Activated T-cell treated with anti-CD3 and anti-CD28 coated beads, Interleukin-2, amount 50 U/mL, for 24 hours (primary cell): ENCODE measurements at places on chromosomes 7 and 10.

DNA sequence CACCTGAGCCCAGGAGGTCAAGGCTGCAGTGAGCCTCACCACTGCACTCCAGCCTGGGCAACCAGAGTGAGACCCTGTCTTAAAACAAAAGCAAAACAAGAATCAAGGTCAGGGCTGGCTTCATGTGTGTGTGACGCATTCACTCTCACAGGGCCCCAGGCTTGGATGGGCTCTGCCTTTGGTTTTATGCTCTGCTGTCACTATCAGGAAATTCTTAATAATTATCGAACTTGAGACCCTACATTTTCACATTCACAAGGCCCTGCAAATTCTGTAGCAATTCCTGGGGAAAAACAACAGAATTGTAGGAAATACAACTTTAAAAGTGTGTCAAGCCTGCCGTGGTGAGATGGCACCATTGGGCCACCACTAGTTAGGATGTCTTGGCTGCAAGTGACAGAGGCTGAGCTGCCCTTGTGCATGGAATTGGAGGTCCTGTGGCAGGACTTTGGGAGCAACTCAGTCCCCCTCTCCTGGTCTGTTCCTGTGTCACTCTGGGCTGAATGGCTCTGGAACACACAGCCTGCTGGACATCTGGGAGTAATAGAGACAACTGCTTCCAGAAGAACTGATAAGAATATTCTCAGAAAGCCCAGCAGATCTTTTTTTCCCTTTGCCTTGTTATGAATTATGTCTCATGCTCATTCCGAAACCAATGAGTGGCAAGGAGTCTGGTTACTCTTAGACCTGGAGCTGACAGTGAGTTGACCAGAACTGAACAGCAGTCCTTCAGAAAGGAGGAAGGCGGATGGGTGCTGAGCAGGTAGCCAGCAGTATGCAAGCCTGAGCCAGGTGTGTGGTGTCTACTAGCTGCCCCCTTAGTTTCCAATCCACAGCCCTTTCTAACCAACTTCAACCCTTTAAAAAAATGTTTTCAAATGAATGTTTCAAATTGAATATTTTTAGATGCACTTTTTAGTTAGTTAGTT is 3.6 kb downstream of the UBE2D4 start:
- no peak for DNase-seq

DNA sequence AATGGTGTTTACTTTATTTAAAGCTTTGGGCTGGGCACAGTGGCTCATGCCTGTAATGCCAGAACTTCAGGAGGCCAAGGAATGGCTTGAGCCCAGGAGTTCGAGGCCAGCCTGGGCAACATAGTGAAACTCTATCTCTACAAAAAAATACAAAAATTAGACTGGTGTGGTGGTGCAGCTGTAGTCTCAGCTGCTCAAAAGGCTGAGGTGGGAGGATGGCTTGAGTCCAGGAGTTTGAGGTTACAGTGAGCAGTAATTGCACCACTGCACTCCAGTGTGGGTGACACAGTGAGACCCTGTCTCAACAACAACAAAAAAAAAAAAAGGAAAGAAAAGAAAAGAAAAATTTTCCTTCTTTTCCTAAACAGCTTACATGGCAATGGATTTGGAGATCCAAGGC is 22.0 kb downstream of the SLC16A9 start:
- no peak for DNase-seq

DNA sequence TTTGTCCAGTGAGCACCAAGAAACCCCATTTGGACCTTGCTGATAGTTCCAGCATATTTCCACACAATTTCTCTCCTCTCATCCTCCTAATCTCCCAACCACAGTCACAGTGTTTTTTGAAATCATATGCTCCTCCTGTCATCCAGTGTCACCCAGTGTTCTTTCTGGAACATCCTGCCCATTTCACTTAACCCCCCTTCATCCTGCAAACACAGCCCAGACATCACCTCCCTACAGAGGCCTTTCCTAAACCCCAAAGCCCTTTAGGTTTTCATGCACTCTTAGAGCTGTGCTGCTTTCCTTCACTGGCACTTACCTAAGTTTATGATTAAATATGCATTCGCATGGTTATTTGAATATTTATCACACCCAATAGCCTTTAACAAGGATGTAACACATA is 1158.0 kb upstream of the C7orf33 start:
- no peak for DNase-seq

GRCh38 chr7:121003986-121004685 is 15.6 kb downstream of the CPED1 start:
- no peak for DNase-seq

- DNase-seq: no peak
Measured at GRCh38 chr10:102508506-102508905, 4.7 kb downstream of the SUFU start.

- DNase-seq: peak; percentile 77
Measured at GRCh38 chr7:55534262-55534915, 37.9 kb downstream of the VOPP1 start.

DNA sequence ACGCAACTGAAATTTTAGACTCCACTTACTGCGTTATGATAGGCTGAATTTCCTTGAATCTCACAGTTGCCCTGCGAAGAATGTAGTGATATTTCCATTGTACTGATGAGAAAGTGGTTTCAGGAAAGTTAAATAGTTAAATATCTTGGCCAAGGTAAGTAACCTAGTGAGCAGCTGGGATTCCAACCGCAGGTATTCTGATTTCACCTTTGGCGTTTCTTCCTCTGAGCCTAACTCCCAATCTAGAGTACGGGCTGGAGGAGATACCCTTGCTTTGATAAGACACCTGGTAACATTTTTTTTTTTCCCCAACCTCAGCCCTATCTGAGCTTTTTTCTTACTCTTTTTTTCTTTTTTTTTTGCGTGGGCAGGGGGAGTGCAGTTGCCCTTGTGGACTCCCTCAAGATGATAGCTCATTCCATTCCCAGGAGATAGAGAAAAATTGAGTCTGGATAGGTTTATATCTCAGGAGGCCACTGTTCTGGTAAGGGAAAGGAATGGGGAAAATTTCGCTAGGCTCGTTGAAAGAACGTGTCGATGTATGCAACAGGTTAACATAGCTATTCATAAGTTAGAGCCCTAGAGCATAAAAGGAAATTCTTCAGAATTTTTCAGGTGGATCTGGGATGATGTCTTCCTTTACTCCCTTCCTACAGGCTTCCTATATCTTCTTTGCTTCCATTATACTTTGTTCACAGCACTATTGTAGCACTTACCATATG is 3.1 kb upstream of the TAS2R38 start:
- no peak for DNase-seq

- DNase-seq: no peak
Measured at GRCh38 chr10:131870831-131871672, 29.8 kb upstream of the PPP2R2D start.

- no peak for DNase-seq
Measured at GRCh38 chr7:144812379-144813283, 23.2 kb downstream of the TPK1 start.

GRCh38 chr10:59125666-59126065 is 50.8 kb upstream of the PHYHIPL start:
- DNase-seq: no peak

GRCh38 chr10:5544216-5544805 is 19.6 kb downstream of the CALML3 start:
- no peak for DNase-seq

DNA sequence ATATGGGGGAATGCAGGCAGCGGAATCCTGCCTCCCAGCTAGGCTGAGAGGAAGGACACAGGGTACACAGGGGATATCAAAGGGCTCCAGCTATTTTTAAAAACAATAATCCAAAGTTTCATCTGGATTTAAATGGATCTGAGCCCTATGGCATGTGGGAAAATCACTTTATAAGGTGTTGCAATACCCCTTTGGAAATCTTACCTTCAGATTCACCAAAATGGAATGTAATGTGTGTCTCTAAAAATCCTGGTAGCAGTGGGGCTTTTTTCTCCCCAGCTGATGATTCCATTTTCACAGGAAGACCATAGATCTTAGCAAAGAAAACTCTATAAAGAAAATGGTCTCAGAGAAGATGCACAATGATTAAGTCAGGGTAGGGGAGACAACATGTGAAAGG is 722.2 kb downstream of the PARD3 start:
- no peak for DNase-seq

GRCh38 chr7:140646931-140647647 is 6.5 kb upstream of the DENND2A start:
- DNase-seq: peak; percentile 42

- no peak for DNase-seq
Measured at GRCh38 chr7:102395592-102395872, 631 bp upstream of the PRKRIP1 start.

GRCh38 chr10:100307684-100308083 is 21.2 kb upstream of the BLOC1S2 start:
- DNase-seq: no peak

GRCh38 chr10:70662362-70663220 is 9.7 kb upstream of the ADAMTS14 start:
- DNase-seq: no peak

GRCh38 chr7:23912065-23912464 is 202.0 kb downstream of the STK31 start:
- no peak for DNase-seq

DNA sequence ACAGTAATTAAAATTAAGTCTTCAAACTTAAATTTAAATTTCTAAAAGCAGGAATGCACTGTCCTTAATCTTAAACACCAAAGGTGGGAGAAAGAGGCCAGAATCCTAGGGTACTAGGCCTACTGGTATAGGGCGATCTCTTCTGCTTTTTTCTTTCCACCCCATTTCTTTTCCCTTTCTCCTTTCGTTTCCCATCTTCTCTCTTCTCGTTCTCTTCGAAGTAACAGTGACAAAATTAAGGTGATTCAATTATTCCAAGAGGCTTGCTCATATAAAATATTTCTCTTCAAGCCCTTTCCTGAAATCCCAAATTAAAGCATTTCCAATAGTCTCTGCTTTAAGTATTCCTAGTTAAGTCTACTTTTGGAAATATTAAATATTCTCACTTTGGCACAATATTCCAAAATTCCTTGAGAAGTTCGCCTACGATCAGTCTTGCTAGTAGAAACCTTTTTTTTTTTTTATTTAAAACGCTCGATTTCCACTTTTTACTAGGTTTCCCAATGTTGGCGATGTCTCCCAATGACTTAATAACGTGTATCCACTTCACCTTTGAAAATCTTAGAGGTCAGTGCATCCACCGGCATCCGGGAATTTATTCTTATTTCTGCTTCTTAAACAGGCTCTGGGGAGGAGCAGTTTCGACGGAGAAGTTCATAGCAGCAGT is 765 bp upstream of the LCOR start:
- DNase-seq: no peak

DNA sequence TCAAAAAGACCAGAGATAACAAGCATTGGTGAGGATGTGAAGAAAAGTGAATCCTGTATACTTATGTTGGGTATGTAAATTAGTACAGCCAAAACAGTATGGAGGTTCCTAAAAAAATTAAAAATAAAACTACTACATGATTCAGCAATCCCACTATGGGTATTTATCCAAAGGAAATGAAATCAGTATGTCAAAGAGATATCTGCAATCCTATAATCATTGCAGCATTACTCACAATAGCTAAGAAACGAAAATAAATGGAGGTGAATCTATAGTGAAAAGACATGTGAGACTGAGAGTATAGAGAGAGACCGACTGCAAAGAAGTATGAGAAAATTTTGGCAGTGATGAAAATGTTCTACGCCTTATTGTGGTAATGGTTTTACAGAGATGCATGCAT is 139.2 kb upstream of the TMEM168 start:
- no peak for DNase-seq

- DNase-seq: no peak
Measured at GRCh38 chr7:106218546-106218945, 66.2 kb downstream of the NAMPT start.

DNA sequence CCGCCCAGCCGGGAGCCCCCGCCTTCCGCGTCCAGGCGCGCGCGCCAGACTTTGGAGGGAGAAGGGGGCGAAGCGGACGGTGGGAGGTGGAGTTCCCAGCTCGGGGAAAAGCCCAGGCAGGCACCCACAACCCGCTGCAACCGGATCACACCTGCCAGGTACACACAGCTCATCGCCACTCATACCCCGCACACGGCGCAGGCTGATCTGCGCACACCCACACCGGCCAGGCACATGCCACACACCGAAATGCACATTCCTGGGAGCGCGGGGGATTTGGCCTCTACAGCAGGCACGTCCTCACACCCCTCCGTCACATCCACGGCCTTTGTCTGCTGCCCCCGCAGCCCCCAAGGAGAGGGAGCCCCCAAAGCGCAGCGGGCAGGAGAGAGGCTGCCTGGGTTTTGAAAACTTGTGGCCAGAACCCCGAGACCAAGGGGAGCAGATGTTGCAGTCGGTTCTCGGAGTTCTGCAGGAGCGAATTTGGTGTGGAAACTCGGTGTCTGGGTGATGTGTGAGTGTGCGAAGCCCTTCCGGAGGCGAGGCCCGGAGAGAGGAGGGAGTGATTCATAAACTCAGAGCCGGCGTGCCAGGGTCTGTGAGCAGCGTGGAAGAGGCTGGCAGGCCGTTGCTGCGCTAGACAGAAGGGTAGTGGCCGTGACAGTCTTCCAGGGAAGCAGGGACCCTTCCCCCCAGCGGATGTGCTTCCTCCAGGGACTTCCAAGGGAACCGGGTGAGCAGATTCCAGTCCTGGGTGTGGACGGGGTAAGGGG is 734 bp downstream of the CHST3 start:
- peak; percentile 65 for DNase-seq

- no peak for DNase-seq
Measured at GRCh38 chr7:2405201-2405600, 1.8 kb downstream of the CHST12 start.
